ENCODE measurements at places on chromosomes 16 and 17. TPM values are rescaled to one million over a fixed set of nuclear protein-coding genes. Genes with fewer than 3 reads are reported as not detected.

DNA sequence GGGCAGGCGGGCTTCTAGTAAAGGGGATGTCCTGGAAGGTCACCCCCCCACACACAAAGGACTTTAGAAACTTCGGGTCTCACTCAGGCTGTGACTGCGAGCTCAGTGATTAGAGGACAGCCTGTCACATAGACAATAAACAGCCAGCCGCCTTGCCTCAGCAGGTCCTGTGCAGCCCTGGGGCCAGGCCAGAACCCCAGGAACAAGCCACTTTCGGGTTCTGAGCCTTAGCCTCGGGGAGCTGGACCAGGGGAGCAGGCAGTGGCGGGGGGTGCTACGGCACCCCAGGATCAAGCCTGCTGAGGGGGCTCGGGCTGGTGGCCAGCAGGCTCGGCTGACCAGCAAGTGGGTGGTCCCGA lies 1.1 kb downstream of the GAS7 start:
- no peak for DNase-seq

- DNase-seq: no peak
Measured at GRCh38 chr17:27824176-27824715, 23.9 kb upstream of the NOS2 start.

- no peak for DNase-seq
Measured at GRCh38 chr16:11076259-11077018, 132.1 kb downstream of the CLEC16A start.

DNA sequence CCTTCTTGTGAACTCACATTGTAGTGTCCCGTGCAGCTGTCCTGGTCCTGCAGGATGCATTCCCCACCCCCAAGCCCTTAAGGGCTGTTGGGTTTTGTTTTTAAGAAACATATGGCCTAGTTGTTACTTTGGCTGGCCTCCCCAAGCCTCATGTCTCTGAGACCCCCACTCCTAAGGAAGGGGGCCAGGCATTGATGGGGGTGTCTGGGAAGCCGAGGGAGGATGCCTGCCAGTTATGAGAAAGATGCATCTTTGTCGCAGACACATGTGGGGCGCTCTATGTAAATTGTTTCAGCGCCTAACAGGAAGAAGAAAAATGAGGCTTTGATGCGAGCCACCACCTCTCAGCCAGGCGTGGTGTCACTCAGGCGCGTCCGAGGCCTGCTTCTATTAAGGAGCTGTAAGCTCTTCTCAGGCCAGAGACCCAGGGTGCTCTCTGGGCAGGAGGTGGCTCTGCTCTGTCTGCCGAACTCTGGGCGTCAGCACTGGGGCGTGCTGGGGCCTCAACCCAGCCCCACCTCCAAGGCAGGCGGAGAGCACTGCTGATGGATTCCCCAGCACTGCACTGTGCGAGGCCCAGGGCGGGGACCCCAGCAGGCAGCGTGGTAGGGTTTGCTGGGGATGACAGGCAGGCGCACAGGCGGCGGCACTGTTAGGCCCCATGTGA lies 70.6 kb downstream of the SREBF1 start:
- no peak for DNase-seq

DNA sequence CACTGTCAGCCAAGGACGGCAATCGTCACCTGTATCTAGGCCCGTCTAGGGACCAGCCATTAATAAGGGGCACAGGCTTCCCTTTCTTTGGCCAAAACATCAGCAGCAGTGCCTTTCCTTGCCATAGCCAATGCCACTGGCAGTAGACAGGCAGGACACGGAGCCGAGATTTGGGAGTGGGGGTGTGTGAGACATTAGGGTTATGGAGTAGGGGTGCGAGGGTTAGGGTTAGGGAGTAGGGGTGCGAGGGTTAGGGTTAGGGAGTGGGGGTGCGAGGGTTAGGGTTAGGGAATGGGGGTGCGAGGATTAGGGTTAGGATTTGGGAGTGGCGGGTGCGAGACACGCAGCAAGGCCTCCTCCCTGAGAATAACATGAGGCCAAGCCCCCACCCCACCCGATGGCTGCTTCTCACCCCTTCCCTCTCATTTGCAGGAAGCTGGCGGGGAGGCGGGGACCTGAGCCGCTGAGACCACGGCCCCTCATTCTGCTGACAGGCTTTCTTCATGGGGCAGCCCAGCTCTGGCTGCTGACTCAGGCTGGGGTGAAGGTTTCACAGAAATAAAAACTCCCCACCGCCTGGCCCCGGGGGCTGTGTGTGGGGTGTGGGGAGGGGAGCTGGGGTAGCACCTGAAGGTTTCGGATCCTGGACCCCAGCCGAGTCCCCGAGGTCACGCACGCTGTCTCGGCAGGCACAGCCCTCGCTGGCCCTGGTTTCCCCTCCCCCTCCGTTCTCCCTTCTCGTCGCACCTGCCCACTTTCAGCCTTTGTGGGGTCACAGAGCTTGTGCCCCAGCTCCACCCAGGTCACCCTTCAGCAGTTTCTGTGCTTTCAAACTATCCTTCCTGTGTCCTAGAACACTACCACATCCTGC lies 93.8 kb downstream of the PGS1 start:
- DNase-seq: no peak

- DNase-seq: no peak
Measured at GRCh38 chr16:20870122-20870820, 29.9 kb downstream of the DCUN1D3 start.

DNA sequence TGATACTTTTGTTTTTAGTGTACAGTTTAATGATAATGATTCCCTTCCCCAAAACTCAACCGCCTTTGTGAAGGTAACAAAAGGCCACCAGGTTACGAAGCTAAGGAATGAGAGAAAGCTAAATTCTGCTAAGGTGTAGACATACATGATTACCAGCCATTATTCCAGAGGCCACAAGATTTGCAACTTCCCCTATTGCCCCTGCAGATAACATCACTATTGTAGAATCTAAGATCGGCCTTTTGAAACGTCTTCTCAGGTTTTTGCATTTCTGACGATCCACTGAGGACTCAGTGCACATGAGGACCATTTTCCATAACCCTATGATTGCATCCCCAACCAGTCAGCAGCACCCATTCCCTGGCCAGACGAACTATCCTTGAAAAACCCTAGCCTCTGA lies 33.9 kb upstream of the SNN start:
- no peak for DNase-seq

GRCh38 chr17:48502901-48503300 lies 27.9 kb downstream of the HOXB1 start:
- DNase-seq: no peak

SDR42E1 gene
- total RNA-seq: 5.3 TPM

CIBAR2 gene
- total RNA-seq: not detected

Measured in urinary bladder (tissue), 4 donors.